ENCODE measurements at places on chromosomes 5 and 9.

- DNase-seq: no peak
These were observed 250.2 kb upstream of the DMRT1 start for GRCh38 chr9:591292-591691.

DNA sequence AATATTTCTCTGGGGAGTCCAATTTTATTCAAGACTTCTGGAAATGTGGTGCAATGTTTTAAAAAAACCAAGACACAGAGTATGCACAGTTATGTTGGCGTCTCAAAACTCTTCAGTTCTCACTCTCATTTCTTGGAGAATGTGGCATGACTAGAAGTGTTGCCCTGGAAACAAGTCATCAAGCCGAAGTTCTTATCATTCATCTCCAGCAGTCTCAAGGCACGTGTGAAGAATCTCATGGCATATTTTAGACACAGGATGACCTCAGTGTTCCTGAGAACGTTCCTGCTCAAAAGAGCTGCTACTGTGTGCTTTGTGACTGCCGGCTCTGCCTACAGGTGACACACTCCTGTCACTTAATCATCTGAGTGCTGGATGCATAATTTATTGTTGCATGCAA lies 147.4 kb upstream of the IRX4 start:
- DNase-seq: no peak

DNA sequence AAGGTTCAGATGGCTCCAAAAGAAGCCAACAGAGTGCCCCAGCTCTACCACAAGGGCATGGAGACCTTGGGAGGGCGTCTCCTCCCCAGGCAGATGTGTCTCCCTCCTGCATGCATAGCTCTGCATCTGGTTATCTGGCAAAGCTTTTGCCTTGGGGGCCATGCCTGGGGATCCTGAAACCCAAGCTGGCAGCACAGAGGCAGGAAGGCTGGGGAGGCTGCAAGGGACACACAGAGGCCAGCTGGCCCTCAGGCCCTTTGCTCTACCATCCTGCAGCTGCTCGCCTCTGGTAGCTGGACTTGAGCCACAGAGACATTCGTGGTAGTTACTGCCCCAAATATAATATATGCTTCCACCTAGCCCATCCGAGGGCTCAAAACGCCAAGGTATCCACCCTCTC lies 3.9 kb downstream of the SEPTIN8 start:
- DNase-seq: no peak

DNA sequence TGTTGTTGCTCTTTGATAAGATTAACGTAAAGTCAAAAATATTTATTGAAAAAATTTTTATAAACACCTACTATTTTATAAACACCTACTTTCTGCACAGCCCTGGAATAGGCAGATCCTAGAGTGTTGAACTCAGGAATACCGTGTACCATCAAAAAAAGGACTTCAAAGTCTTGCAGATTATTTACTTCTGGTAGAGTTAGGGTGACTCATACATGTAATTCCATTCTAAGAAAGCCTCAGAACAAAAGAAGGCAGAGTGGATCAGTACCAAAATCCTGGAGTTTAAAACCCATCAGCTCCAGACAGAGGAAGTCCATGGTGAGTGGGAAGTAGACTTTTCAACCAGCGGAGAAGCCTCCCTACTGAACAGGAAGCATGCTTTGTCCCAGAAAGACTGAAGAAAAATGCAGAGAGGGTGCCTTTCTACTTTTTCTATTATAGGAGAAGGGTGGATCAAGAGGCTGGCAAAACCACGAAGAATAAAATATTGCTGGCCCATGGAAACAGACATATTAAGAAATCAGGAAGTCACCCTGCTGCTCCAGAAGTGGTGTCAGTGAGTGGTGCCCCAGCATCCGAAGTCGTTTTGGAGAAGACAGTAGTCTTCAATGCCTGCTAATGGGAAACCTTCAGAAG lies 45.1 kb upstream of the DAB2 start:
- DNase-seq: no peak

DNA sequence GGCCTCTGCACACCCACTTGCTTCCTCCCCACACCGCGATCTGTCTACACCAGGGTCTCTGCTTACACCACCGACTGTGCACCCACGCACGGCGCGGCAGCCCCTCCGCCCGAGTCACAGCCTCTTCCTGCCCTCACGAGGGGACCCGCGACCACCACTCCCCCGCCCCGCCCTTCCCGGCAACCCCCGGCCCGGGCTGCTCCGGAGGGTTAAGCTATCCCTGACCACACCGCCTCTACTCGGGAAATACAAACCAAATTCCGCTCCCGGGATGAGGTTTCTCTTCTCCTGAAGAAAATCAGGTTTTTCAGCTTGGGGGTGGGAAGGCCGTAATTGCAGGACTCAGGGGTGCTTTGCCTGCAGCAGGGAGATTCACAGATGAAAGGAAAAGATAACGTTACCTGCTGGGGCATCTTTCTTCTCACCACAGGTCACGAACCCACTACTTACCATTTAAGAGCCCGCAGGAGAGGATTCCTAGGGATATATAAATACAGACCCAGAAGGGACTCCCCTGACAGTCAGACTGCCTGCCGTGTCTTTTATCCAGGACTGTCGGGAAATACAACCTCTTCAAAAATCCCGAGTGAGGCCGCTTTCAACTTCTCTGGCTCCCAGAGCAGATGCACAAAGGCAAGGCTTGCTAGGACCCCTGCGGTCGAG lies 63.5 kb downstream of the ROR2 start:
- no peak for DNase-seq

DNA sequence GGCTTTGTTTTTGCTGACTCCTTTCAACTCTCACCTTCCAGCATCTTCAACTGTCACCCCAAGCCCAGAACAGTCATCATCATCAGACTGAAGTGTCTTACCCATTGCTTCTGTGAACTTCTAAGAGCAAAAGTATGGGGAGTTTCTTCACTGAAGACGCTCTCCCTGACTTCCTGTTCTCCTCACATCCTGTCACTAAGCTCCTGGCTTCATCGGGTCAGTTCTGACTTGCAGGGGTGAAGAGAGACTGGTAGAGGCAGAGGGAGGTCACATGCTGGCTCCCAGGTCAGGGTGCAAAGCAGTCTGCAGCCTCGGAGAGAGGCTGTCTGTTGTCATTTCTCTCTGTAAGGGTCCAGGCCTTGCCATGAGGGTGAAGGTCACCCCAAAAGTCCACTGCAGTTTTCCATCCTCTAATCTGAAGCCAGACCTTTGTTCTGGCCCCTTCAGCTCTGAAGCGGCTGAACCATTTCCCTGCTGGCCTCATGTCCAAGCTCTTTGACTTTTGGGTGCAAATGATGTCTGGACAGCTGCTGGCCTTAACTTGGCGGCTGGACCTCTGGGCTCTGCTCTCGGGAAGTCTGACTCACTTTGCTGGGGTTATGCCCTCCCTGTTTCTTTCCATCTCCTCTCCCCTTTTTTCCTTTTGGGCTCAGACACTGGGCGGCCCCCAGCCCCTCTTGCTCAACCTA lies 305.0 kb downstream of the RAB3C start:
- no peak for DNase-seq
